ENCODE measurements at places on chromosomes 12 and 14. TPM values are rescaled to one million over a fixed set of nuclear protein-coding genes. Genes with fewer than 3 reads are reported as not detected.

DNA sequence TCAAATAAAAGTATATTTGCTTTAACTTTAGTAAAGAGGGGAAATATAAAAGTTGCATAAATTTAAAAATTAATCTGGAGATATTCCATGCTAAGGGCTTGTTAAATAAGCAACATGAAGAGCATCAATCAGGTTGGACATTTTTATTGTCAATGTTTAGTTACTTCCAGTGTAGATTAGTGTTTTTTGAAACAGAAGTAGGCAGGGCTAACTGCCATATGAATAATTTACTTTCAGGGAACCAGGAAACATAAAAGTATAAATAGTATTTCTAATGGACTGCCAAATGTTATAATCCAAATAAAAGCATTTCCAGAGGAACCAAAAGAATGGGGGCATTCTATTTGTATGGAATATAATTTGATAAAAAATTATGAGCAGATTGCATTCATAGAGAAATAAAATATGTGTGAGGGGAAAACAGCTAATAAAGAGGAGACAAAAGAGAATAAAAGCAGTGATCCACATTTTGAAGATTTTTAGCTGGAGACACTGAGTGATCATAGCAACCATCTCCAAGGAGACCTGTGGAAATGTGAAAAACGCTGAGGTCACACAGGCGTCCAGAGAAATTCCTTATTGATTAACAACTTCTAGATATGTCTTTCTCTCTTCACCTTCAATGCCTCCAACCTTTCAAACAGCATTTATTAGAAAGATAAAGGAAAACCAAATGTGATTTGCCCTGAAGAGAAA lies 70.8 kb downstream of the SRGAP1 start:
- peak; percentile 36 for DNase-seq

DNA sequence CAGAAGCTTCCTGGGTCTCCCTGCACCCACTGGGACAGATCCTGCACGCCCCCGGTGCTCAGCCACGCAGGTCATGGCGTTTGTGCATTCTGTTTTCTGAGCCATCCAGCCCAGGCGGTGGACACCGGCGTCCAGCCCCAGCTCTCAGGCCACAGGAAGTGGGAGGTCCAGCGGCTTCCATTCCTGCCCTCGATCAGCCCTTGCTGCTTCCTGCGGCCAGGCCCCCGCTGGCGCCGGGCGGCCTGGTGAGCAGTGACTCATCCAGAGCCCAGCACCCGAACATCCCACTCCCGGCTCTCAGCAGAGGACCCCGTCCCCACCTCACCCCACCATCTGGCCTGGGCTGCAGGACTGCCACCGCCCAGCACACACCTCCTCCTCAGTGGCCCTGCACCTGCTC lies 18.0 kb upstream of the NUDT14 start:
- DNase-seq = no peak

DNA sequence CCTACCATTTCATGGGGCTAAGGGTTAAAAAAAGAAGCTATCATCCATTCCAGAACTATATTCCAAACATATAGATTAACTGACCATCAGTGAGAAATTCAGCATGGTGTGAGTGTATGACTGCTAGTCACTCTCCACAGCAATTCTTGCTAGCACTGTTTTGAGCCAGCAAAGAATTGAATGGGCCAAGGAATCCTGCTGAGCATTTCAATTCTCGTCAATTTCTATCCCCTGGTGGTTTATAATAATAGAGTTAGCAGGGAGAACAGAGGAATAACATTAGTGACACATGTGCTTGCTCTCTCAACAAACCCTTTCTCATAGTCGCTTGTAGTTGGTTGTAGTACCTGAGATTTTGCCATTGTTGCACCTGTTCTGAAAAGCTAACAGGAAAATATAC lies 7.2 kb downstream of the MBIP start:
- DNase-seq = no peak

DNA sequence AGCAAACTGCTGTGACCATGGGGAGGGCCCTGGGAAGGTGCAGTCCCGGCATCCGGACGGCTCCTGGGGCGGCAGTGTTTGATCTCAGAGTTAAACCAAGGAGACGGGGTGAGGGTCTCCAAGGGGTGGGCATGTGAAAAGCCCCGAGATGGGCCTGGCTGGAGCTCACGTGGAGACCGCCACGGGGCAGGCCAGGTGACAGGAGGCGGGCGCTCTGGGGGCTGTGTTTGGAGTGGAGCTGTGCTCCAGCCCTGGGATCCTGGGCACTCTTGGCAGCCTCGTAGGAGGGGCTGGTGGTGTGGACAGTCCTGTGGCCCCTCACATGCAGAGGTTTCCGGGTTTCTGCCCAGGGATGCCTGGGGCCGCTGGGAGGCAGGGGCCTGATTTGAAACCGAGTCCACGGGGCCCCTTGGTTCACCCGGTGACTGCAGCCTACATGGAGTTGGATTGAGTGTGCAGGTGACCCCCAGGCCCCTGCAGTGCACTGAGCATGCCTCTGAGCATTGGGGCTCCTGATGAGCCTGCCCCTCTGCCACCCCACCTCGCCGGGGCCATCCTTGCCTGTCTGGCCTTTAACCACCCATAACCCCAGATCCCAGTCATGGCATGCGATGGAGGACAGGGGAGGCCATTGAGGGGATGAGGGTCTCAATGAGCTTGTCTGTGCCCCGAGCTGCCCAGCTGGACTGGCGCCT lies 8.4 kb downstream of the KIF26A start:
- no peak for DNase-seq

- no peak for DNase-seq
Measured at GRCh38 chr12:85781766-85782165, 54.4 kb downstream of the RASSF9 start.

- no peak for DNase-seq
Measured at GRCh38 chr14:100472094-100472455, 115.1 kb downstream of the BEGAIN start.

KICS2 gene
- total RNA-seq = 8.5 TPM

KRT77 gene
- not detected for total RNA-seq

RAD9B gene
- total RNA-seq = 3.6 TPM
